Activated T-cell treated with anti-CD3 and anti-CD28 coated beads for 24 hours (primary cell): ENCODE measurements at places on chromosomes 7 and 10.

DNA sequence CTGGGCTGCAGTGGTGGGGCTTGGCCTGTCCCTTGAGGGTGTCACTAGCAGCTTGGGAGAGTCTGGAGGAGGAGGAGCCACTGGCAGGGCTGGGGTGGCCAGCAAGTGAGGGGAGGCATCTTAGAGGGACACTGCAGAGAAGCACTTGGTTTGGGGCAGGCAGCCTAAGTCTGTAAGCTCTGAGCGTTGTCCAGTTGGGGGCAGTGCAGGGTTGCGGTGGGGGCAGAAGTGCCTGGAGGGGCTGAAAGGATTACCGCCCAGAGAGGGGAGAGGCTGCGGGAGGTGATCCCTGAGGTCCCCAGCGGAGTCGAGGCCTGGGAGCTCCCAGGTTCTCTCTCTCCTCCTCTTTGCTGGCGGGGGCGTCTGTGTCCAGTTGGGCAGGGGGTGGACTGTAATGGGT, 7.4 kb downstream of the ADCYAP1R1 start:
- no peak for DNase-seq

- DNase-seq = no peak
Measured at GRCh38 chr10:12444981-12445700, 95.8 kb downstream of the CAMK1D start.

DNA sequence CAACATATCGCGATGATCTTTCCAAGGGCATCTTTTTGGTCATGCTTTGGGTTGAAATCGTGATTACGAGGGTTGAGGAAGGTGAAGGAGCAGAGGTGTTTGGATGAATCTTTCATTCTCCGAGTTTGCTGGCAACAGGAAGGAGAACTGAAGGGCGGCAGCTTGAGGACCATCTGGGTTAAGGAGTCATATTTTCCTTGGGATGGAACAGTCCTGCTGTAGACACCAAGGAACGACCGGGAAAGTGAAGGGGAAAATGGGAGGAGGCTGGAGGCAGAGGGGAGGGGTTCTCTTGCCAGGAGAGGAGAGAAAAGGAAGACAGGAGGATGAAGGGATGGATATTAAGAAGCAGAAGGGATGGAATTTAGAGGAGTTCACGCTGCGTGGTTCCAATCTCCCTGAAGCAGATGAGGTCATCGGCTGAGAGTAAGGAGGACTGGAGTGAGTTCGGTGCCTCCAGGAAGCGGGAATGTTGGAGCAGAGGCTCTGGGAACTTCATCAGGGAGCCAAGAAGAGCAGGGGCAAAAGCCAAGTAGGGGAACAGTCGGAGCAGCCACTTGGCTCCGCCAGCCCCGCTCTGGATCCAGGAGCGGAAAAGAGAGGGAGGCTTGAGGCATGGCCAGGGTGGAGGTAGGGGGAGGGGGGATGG, 116.6 kb upstream of the GALNT17 start:
- no peak for DNase-seq

DNA sequence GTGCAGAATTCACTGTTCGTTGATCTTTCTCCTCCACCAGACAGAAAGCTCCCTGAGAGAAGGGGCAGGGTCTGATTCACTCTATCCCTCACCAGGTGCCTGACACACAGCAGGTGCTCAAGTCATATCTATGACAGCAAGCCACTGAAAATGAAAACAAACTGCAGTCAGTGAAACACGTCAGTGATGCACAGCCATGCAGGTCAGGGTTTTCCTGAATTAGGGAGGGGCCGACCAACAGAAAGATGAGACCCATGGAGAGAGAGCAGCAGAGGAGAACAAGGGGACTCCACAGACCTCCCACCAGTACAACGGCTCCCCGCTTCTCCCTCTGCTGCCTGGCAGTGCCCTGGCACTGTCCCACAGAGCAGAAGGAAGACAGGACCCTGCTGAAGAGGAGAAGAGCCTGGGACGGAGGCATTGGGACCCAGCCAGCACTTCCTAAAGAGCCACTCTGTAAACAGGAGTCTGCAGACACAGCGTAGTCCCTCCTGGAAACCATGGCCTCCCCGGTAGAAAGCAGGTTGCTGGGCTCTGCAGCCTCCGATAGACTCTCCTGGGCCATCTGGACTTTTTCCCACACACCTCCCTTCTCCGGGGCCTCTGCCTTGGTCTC, 50.3 kb downstream of the FAM53B start:
- no peak for DNase-seq

GRCh38 chr10:97889461-97890265, 40.0 kb downstream of the GOLGA7B start:
- no peak for DNase-seq

DNA sequence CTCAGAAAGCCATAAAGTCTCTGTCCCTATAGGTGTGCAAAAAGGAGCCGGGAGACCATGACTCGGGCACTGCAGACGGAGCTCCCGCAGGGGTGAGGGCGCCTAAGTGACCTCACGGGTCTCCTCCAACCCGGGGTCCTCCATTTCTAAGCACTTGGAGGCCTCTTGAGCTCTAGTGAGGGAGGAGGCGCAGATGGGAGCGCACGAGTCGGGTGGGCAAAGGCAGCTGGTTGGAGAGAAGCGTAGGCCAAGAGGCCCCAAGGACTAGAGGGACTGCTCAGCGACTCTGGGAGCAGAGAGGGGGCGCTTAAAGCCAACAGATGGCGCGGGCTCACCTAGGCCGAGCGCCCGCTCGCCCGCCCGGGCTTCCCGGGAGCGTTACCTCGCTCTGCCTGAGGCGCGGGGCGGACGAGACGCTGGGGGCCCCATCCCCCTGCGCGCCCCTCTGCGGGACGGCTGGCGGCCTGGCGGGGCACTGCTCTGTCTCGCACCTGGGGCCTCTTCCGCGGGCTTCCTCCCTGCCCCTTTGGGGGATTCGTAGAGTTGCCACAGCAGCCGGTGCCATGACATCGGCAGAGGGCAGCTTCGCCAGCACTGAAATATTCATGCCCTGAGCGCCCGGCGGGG, 523 bp upstream of the CDH23 start:
- peak; percentile 11 for DNase-seq

DNA sequence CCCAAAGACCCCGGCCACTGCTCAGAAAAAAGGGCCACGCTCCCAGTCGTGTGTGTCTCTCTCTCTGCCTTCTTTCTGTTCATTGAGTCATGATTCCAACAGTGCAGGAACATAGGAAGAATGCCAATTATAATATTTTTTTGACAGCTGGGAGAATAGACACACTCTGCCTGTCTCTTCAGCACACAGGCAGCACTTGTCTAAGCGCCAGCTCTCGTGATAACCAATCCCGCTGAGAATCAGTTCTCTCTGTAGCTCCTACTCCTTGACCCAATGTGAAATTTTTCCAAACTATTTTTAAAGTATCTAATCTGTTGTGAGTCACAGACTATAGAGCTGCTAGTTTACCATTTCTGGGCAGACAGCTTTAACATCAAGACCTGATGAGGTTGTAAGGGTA, 145.7 kb upstream of the RHEB start:
- DNase-seq = no peak

DNA sequence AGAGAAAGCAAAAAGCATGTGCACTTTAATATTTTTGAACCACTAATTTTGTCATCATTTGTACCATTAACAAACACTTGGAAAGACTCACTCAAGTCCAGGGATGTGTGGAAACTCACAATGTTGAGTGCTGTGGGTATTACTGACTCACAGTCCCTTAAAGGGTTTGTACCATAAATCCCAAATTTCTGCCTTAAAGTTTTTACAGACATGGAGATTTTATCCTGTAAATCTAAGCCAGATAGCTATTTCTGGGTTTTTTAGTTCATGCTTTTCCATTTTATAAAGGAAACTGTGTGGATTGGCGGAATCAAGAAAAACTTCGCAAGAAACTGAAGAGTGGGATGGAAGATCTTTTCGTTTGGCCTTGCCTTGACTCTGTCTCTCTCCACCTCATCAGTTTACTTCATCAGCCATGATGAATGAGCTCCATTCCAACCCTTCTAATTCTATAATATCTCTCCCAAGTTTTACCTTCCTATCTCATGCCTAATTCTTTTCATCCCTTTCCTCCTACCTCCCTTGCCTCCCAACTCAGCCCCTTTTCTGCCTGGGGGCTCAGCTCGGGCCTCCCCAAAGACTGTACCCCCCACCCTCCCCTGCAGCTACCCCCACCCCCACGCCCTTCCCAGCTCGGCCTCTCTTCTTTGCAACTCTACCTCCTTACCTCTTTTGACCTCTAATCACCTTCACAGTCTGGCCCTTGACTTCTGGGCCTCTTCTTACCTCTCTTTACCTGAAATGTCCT, 218.5 kb upstream of the MKLN1 start:
- DNase-seq = no peak

DNA sequence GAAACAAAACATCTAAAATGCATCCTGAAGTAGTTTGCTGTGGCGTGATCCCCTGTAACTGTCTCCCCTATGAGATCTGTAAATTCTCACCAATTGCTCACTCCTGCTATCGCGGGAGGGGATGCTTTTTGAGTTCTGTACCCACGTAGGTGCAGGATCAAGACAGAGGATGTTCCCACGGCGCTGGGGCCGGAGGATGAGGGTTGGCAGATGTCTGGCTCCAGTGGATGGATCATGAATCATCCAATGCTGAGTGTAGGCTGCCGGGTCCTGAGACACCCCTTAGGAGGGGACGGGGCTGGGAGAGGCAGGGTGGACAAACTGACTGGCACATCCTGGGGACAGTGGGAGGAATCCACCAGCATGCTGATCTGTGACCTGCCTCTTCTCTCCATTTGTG, 224.4 kb downstream of the USP6NL start:
- no peak for DNase-seq

DNA sequence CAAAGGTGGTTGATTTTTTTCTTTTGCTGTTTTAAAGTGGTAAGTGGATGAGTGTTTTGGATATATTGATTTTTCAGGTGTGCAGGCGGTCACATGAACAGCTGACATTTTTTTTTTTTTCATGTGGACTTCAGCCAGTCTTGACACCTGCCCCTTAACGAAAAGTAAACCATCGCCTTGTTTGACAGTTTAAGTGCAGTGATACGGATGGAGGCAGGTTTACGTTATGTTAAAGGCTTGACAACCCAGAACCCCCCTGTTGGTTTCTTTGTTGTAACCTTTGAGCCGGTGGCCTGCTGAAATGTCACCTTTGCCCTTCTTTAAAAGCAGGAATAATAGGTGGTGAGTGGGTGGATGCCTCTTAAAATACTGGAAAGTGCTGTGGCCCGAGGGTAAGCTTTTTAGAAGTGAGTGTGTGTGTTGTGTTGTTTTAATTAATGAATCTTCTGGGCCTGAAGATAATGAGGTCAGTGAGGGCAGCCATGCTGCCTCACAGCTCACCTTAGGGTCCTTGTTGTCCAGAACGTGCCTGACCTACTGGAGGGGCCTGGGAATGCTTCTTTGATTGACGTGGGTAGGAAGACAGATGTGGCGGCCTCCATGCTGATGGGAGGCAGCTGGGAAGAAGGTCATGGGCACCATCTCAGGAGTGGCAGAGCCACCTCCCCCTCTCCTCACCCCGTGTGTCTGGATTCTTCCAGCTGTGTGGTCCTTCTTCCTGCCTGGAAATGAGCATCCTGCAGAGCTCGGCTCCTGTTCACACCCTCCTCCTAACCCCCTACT, 69.8 kb downstream of the TCF7L2 start:
- no peak for DNase-seq

- DNase-seq = no peak
Measured at GRCh38 chr10:34811968-34812514, 3.1 kb downstream of the PARD3 start.

- DNase-seq = no peak
Measured at GRCh38 chr7:141043616-141044015, 28.9 kb upstream of the MRPS33 start.

DNA sequence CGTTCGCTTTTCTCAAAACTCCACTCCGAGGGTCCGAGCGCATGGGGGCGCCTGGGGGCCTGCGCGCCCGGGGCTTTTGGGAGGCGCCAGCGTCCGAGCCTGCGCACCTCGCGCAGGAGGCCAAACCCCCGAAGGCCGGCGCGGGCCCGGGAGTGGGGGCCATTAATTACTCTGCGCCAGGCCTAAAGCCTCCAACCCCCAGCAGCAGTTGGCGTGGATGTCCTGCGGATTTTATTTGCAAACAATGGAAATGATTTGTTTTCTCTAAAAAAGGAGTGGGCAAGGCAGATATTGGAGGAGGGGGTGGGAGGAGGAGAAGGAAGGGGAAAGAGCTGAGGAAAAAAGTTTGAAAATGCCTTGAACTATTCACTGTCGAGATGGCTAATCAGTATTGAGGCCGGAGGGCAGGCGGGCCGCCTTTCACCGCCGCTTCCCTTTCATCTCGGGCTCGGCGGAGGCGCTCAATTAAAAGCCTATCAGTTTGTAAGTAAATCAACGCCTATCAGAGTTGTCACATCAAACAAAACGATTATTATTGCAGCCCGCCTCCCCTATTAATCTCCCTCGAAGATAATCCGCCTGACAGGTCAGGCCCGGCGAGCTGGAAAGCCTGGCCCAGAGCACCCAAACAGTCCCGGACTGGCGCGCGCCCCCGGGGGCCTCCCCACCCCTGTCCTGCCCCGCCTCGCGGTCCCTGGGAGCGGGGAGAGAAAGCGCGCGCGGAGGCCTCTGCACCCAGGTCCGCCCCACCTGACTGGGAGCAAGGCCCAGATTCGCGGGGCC, 3.4 kb upstream of the ZNF503 start:
- no peak for DNase-seq

GRCh38 chr7:143351574-143351973, 10.9 kb downstream of the FAM131B start:
- no peak for DNase-seq

DNA sequence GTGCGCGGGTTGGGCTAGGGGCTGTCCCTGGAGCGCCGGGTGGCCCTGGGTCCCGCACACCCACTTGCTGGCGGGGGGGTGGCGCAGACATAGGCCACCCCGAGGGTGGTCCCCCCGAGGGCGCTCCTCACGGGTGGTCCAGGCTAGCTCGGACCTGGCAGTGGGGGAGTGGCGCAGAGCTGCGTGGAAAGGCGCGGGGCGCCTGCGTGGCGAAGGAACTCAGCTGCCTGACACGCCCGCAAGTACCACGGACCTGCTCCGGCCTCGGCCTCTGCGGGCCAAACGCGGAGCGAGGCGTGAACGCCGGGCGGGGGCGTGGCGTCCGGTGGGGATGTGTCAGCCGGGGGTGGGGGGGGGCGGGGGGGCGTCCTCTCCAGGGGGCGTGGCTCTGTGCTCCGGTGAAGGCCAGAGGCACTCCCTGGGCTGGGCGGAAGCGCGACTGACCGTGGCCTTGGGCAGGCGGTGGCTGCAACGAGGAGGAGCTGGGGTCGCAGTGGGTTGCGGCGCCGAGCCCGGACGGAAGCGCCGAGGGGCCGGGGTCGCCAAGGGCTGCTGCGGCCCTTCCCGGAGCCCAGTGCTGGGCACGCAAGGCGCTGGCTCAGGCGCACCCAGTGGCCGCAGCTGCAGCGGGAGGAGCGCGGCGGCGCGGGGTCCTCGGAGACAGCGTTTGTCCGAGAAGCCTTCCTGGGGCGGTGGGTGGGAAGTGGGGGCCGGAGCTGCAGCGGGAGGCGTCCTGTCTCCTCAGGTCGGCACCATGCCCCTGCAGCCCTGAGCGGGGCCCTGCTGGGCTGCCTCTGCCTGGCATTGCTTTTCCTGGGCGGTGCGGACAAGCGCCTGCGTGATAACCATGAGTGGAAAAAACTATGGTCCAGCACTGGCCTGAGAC, 58.9 kb upstream of the NUPR2 start:
- no peak for DNase-seq

GRCh38 chr10:122774231-122774630, 71.4 kb downstream of the CUZD1 start:
- DNase-seq = no peak

- DNase-seq = peak; percentile 63
Measured at GRCh38 chr10:133357285-133358161, at the start of gene FUOM. Gene FUOM (minus strand): TSS chr10:133358019. CDS start chr10:133358007, 12 bp downstream.
